ENCODE measurements at places on chromosomes 3 and 15.
A peak's percentile ranks its signal among the peaks of the same experiment; 100 is the strongest.

GRCh38 chr3:58668247-58668646, 1.7 kb upstream of the FAM3D start:
- DNase-seq: no peak

- peak; percentile 66 for DNase-seq
Measured at GRCh38 chr3:20041197-20041780, 1.0 kb downstream of the KAT2B start.

GRCh38 chr3:56952061-56952460, 108.4 kb upstream of the SPATA12 start:
- DNase-seq: no peak

GRCh38 chr15:34055868-34056595, 17.0 kb upstream of the AVEN start:
- peak; percentile 81 for DNase-seq

DNA sequence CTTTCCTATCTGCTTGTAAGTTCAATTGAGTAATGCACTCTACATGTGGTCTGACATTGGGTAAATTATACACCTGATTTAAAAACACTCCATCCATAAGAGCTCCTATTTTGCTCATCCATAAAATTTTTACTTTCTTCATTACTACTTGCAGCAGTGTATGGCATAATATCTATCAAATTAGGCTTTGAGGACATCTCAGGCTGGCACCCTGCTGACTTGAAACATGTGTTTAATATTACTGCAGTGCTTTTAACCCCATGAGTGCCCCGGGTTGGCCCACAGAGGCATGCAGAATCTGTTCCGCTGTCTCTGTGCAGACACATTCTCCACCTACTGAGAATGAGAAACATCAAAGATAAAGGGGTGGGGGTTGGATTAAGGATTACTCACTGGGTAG, 249.9 kb upstream of the DNAJC19 start:
- DNase-seq: no peak

GRCh38 chr3:53170325-53171063, 9.5 kb downstream of the PRKCD start:
- DNase-seq: no peak

GRCh38 chr3:188341501-188341900, 187.5 kb downstream of the LPP start:
- no peak for DNase-seq

GRCh38 chr3:62370112-62370857, 3.1 kb downstream of the FEZF2 start:
- no peak for DNase-seq

DNA sequence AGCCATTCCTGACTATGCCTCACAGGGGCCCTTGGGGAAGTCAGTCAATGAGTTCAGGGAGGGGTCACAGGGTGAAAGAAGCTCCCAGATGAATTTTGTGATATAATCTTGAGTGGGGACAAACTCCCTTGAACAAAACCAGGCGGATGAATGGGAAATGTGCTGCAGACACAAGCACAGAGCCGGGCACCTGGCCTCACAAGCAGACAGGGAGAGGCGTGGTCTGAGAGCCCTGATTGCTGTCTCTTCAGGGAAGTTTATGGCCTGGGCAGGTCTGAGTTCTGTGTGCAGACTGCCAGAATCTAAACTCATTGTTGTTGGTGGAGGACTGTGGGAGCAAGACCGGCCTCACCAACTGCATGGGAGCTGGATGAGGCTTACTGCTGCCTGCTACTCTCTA, 591.8 kb downstream of the EPHA3 start:
- no peak for DNase-seq

- no peak for DNase-seq
Measured at GRCh38 chr3:157275832-157276231, 115.9 kb upstream of the CCNL1 start.

GRCh38 chr3:72234391-72234790, 449.4 kb upstream of the PROK2 start:
- DNase-seq: peak; percentile 89

GRCh38 chr15:51731549-51732267, 5.7 kb downstream of the LYSMD2 start:
- DNase-seq: peak; percentile 47

DNA sequence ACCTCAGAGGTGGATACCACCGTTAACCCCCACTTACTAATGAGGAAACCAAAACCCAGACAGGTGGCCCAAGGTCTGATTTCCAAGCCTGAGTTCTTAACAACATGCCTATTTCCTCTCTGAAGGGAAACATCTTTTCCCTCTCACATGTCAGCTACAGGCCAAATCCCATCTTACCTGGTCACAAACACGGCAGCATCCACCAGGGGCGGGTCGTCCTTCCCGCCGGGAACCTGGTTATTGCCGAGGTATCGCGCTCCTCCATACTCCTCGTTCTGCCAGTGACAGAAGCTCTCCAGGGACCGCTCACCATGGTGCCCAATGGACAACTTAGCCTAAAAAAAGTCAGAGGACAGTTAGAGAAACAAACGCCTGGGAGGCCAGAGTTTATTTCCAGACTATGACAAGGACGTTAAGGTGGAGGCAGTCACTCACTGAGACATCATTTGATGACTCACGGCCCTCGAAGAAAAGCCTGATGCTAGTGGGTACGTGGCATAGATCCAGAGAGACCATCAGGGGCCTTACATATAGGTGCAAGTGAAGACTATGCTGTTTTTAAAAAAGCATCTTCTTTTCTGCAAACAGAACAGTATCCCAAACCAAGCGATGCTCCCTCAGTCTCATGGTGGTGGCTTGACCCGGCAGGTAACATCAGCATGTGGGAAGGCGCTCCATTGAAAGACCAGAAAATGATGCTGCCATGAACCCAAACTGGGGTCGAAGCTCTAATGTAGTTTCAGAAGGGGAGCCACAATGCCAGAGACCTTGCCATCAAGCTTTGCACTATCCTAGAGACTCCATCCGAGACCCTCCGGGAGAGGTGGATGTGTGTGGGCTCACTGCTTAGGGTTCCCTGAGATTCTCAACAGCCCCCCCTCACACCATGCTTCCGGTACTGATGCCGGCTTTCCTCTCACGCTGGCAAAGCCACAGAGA, 80.2 kb downstream of the ADAMTS17 start:
- DNase-seq: no peak

DNA sequence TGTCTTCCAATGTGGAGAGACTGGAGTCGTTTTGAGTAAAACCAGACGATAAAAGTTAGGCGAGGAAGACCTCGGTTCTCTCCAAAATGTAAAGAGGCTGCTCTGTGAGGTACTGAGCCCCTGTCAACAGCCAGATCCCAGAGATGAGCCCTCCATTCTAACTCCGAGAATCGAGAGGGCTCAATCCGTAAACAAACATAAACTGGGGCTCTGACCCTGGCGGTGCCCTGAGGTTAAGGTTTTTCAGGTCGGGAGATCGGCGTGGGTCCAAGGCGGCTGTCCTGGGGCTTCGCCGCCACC, 417 bp downstream of the TBCCD1 start:
- no peak for DNase-seq

DNA sequence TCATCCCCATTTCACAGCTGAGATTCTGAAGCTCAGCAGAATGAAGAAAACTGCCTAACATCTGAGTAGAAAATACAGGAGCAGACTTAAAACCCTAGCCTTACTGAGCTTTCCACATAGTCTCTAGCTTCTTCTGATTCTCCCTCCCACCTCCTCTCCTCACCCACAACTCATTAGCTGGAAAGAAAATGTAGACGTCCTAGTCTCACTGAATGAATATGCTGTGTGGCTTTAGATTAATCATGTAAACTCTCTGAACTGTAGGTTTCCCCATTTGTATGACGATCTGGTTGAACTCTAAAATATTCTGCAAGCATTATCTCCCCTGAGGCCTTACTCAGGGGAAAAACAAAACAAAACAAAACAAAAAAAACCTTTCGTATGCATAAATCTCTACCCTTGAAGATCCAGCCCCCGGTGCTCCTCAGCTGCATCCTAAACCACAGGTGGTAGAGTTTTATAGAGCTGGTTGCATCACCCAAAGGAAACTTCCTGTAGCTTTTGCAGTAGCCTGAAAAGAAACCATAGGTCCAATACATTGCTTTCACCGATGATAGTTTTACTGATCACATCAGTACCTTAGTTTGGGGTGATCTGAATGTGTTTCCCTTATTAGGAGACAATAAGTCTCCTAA, 40.6 kb downstream of the FOXB1 start:
- no peak for DNase-seq

DNA sequence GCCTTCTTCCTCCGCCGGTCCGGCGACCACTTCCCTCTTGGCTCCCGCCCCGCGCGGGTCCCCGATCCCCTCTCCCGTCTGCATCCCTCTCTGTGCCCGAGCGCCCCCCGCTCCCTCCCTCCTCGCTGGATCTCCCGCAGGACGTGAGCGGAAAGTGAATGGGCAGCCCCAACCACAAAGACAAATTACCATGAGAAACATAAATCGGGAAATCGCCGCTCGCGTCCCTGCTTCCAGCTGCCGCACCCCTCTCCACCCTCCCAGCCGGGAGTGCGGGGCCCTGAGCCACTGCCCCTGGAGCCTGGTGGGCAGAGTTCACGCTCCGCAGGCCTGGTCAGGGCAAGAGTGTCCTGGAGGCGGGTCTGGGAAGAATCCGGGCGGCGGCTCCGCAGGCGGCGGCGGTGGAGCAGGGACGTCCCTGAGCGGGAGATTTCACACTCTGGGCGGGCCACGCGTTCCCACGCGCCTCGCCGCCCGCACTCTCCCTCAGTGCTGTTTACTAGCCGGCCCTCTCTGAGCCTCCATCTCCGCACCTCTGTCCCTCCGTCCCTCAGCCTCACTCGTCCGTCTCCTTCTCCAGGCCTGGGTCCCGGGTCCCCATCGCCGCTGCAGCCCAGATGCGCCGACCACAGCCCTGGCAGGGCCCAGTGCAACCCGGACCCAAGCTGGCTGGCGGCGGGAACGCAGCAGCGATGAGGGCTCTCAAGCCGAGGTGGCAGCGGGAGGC, 835 bp downstream of the SEMA5B start:
- peak; percentile 51 for DNase-seq

- peak; percentile 71 for DNase-seq
Measured at GRCh38 chr3:107846279-107846852, 244.5 kb downstream of the CD47 start.

- DNase-seq: no peak
Measured at GRCh38 chr3:130423064-130423463, 77.6 kb downstream of the COL6A5 start.
